SK-N-SH treated with all-trans-retinoic acid at 6 μM for 48 hours (cell line): ENCODE measurements at places on chromosomes 12 and 14.

GRCh38 chr12:68292151-68292943, 38.9 kb upstream of the IL22 start:
- no peak for ATAC-seq

DNA sequence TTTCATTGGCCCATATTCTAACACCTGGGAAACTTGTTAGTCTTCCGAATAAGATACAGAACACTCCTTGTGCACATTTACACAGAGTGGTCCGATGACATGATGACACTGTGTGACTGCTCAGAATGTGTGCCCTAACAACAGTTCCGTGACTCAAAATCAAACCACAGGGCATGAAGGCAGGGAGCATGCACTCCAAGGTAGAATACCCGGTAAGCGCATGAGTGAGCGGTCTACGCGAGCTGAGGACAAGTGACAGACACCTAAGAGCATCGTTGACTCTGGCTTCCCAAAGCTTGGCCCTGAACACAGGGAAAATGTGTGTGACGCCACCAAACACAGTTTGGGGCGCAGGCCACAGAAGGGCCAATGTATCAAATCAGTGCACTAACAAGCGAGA, 18.6 kb downstream of the CLIP1 start:
- no peak for ATAC-seq

GRCh38 chr14:103143506-103143905, 20.2 kb downstream of the TNFAIP2 start:
- no peak for ATAC-seq

GRCh38 chr12:5213990-5214389, 170.3 kb downstream of the KCNA5 start:
- ATAC-seq = no peak

DNA sequence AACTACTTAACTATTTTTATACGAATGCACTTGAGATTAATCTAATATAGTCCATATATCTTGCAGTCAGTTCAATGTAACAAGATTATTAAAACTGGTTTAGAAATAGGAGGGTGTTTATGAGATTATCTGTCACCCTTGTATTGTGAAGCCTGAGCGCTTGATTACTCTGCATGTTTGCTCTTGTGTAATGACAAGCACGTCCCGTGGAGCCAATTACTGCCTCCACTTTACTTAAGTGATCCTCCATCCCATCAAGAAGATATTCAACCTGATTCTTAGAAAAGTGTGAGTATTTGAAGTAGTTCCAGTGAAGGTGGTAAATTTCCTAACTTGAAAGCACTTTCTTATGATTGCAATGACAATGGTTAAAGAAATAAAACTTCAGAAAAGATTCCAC, 415.2 kb upstream of the GARIN6 start:
- no peak for ATAC-seq

GRCh38 chr14:33477797-33478196, 473.1 kb downstream of the EGLN3 start:
- no peak for ATAC-seq

DNA sequence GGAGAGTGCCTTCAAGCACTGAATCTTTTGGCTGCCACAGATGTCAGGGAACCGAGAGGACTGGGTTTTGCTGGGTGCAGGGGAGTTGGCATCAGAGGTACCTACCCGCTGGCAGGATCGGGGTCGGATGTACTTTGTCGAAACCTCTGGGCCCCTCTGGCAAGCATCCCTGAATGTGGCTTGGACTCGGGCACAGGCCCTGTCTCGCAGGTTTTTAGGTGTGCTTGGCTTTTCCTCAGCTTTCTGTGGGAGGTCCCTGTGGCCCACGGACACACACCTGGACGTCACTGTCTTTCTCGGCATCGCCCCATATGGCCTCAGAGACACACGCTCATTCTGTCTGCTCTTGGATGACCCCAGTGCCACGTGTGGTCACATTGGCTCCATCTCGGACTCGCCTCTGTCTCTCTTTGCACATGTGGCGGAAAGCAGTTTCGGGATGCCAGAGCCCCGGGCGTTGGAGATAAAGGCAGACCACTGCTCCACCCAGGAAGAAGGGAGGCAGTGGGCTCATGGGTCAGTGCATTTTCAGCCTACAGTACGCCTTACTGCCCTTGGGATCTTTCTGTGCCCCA, 769.6 kb upstream of the ALG10B start:
- ATAC-seq = no peak

DNA sequence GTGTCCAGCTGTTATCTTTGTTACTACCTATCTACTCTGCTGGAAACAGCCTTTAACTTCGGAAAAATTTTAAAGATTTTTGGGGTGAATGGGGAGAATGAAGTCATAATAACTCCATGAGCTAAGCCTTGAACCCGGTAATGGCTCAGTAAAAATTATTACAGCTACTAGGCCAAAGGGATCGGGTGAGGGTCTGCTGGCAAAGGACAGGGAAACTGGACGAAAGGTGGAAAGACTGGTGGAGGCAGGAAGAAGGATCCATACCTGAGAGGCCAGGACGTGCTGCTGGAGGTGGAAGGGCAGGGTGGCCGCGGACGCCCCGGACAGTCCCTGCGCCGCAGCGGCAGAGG, 10.1 kb downstream of the TBX3 start:
- ATAC-seq = no peak

DNA sequence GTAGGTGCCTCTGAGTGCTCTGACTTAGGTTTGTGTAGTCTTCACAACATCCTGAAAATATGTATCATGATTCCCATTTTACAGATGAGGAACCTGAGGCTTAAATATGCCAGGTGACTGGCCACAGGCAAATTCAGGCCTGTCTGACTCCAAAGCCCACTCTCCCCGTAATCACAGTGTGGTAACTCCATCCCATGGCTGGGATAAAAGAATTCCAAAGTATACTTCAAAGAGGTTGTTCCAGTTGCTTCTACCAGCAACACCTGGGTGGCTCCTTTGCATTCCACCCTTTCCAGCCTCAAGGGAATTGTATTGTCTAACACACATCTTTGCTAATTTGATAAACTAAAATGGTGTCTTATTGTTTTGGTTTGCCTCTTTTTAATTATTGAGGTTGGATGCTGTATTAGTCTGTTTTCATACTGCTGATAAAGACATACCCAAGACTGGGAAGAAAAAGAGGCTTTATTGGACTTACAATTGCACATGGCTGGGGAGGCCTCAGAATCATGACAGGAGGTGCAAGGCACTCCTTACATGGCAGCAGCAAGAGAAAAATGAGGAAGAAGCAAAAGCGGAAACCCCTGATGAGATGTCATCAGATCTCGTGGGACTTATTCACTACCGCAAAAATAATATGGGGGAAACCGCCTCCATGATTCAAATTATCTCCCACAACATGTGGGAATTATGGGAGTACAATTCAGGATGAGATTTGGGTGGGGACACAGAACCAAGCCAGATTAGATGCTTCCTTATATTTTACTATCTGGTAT, 9.9 kb upstream of the CHST11 start:
- ATAC-seq = no peak

DNA sequence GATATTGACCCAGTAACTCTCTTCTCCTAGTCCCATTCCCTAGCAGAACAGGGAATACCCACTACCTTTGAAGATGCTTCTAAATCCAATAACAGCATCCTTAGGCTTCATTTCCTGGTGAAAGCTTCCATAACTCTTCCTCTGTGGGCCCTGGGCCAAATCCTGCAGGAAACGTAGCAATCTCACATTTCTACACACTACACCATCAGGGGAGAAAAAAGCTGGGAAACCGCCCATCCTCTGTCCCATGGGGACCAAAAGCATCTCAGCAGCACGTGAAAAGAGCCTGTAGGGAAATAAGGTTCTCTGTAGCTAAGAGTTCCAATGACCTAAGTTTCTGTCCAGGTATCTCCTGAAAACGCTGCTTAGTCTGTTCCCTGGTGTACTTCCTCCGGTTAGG, 340.2 kb downstream of the DPF3 start:
- no peak for ATAC-seq

DNA sequence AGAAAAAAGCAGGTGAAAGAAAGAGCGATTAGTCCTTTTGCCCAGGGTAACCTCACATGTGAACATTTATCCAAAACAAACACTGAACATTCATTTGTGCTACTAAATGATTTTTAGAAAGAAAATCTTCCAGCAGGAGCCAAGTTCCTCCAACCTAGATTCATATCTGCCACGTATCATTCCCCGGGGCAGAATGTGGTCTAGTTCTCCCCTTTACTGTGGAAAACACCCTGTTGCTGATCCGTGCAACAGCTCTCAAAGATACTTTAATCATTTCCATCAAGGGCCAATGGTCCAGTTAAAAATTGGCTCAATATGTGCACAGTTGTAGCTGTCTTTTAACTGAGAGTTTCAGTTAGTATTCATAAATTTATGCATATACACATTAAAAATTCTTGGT, 479.1 kb downstream of the ATP23 start:
- ATAC-seq = peak; percentile 13; the same call in 2 of the 3 replicates

GRCh38 chr14:24443053-24443665, 583 bp upstream of the SDR39U1 start:
- no peak for ATAC-seq

DNA sequence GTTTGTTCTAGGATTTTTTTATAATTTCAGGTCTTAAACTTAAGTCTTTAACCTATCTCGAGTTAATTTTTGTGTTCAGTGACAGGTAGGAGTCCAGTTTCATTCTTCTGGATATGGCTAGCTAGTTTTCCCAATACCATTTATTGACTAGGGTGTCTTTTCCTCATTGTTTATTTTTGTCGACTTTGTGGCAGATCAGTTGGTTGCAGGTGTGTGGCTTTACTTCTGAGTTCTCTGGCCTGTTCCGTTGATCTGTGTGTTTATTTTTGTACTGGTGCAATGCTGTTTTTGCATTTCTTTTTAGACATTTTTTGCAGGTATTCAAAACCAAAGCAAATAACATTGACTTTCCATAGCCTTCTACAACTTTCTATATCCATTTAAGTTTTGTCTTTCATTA, 121.7 kb downstream of the ETNK1 start:
- no peak for ATAC-seq

- ATAC-seq = no peak
These were observed 27.2 kb upstream of the ANO4 start for GRCh38 chr12:100767371-100767770.

GRCh38 chr12:79294590-79294989, 396.2 kb downstream of the PAWR start:
- ATAC-seq = no peak

DNA sequence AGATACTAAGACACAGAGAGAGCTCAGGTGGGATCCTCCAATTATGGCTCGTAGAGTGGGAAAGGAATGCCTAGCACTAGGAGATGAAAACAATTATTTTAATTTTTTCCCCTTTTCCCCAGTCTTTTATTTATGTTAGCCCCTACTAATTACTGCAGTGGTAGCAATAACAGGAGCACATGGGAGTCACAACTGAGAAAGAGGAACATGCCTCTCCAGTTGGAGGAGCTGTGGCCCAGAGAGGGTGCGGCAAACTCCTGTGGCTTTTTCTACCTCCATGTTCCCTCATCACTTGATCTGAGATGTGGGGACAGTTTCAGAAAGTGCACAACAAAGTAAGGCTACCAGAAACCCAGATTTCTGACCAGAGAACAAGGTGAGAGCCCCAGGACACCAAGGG, 25.9 kb upstream of the POC1B start:
- no peak for ATAC-seq

GRCh38 chr14:101290611-101291010, 270.7 kb upstream of the DIO3 start:
- ATAC-seq = no peak

GRCh38 chr12:53101266-53101665, 2.0 kb upstream of the SOAT2 start:
- ATAC-seq = no peak

- no peak for ATAC-seq
These were observed 2.7 kb downstream of the PDE3A start for GRCh38 chr12:20370866-20371519.

DNA sequence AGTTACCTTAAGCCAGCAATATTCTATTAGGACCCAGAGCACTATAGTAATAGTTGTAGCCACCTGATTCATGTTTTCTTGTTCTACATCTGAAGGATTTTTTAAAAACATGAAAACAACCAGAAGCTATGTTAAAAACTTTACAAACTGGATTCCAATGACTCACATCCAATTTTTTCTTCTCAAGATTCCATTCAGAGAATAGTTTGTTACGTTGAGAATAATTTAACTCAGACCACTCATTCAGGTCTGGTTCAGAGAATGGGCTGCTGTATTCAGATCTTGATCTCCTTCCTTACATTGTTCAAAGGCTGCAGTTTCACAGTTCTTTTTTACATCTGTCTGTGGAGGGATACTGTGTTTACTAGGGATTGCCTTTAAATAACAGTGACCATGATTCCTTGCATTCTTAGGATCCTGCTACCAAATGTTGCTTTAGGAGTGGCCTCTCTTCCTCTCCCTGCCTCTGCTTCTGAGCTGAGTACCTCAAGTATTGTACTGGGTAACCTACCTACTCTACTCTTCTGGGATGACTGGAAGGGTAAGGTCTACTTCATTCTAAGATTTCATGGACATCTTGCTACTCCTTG, 448.0 kb upstream of the FBXO33 start:
- no peak for ATAC-seq

- no peak for ATAC-seq
These were observed 274.2 kb downstream of the SUDS3 start for GRCh38 chr12:118650586-118650960.
